ENCODE measurements at places on chromosomes 3 and 15.

- peak; percentile 51 for DNase-seq
These were observed 110.3 kb upstream of the KLF13 start for GRCh38 chr15:31216215-31216911.

GRCh38 chr15:29570948-29571791, 251.1 kb downstream of the TJP1 start:
- DNase-seq, result no peak

- no peak for DNase-seq
These were observed 4.6 kb downstream of the LRRC2 start for GRCh38 chr3:46561511-46561910.

DNA sequence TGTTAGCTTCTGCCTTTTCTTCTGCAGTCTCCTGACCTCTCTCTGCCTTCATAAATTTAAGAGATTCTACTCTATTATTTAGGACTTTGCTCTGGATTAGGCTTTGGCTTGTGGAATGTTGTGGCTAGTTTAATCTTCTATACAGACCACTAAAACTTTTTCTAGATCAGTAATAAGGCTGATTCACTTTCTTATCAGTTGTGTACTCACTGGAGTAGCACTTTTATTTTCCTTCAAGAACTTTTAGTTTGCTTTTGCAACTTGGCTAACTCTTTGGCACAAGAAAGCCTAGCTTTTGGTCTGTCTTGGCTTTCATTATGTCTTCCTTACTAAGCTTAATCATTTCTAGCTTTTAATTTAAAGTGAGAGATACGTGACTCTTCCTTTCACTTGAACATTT, 265.5 kb upstream of the TBC1D5 start:
- no peak for DNase-seq

- no peak for DNase-seq
These were observed 492.5 kb upstream of the TGFBR2 start for GRCh38 chr3:30113906-30114305.

DNA sequence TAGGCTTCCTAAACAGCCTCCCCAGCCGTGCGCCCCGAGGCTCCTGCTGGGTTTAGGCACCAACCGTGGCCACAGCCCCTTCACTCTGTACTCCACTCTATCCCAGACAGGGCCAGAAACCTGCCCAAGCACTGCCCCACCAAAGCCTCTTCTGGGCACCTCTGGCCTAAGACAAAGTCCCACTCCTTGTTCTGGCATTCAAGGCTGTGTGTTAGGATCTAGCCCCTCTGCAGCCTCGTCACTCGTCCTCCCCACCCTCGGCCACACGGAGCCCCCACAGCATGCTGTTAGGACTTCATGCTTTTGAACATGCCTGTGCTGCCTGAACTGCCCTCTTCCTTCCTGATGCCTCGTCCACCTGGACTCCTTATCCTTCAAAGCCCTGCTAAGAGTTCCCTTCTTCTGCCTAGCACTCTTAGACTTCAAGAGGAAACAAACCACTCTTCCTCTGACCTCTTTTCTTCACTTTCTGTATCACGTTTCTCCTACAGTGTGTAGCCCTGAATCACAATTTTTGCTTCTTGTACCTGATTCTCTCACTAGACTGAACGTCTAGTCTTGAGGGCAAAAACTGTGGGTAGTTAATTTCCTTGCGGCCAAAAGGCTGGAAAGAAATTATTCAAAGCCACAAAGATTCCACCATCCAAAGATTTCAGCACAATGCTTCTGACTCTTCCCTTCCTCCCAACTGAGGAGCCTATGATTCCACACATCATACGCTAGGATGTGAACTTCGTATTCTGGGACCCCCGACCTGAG, 28.6 kb downstream of the WNT7A start:
- no peak for DNase-seq

- DNase-seq, result no peak
These were observed 77.1 kb downstream of the PDZRN3 start for GRCh38 chr3:73547427-73548248.

DNA sequence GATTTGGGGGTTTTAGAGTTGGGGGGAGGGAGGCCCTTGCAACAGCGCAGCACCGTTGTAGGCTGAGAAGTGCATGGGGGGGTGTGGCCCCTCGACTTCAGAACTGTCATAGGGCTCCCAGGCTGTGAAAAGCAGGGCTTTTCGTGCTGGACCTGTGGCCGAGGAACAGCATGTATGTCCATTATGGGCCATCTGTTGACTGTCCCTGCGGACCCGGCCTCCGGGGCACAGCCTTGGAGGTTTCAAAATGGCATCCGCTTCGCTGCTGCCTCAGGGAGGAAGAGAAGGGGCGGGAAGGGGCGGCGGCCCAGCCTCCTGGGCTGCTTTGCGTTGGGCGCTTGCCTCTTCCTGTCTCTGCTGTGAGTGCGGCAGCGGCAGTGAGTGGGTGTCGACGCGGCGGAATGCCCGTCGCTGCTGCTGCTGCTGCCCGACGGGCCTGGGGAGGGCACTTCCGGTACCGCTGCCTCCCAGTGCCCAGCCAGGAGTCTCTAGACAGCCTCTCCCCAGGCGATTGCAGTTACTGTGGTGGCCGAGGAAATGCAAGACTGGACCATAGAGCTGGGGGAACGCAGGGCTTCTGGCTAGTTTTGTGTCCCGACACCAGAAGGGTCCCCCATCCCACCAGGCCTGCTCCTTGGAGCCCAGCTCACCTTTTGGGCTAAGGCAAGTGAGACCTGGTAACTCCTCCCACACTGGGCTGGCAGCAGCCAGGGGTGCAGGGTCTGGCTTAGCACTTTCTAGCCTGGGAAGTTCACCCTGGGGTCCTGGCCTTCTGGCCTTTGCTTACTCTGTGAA, 1.9 kb downstream of the GNAI2 start:
- DNase-seq, result peak; percentile 84

DNA sequence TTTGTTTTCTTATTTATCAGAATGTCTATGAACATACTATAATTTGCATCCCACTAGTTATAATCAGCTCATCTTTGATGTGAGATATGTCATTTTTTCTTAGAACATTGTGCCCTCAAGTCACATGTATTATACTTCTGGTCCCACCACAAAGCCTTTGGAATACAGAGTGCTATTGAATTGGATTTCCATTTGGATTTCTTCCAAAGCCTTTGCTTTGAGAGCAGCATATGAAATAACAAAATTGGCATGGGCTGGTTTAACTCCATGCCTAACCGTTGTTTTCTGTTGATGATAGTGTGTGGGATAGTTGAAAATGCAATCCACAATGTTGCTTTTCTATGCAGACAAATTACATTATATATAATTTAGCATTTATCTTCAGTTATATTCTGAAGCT, 284.5 kb upstream of the PLSCR5 start:
- DNase-seq, result no peak
